NCI-H187 treated with DMSO at 0.1 percent for 48 hours (cell line): ENCODE measurements at places on chromosomes 1 and 21.

- DNase-seq: no peak
These were observed 68.7 kb downstream of the TEX35 start for GRCh38 chr1:178581351-178582303.

DNA sequence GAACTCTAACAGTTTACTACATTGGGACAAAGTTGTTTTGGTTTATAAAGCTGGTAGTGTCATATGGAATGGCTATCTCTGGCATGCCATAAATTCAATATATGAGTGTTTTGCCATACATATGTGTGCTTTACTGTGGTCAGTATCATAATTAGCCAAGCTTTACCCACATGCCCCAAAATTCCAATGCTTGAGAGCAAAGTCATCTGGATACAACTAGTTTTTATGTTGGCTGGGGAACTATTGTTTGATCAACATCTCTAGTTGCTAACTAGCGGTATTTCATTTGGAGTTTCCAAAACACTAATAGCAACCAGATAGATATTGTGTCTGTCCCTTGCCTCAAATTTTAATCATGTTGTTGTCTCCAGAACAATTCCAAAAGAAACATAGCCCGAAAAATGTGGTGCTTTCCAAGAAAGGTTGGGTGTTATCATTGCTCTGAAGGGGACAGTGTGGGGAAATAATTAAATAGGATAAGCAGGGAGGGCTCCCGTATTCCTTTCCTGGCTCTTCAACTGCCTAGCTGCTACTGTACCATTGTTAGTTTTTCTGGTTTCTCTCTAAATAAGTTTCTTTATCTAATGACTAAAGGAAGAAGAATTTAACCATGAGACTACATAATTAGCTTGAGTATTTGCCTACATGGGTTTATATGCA, 136.1 kb downstream of the TGFB2 start:
- DNase-seq: no peak

- no peak for DNase-seq
These were observed 176.3 kb downstream of the AJAP1 start for GRCh38 chr1:4830707-4831106.

- no peak for DNase-seq
These were observed 109.5 kb upstream of the GRIK3 start for GRCh38 chr1:37143800-37144199.

- no peak for DNase-seq
These were observed 19.7 kb upstream of the CCDC27 start for GRCh38 chr1:3732434-3733093.

DNA sequence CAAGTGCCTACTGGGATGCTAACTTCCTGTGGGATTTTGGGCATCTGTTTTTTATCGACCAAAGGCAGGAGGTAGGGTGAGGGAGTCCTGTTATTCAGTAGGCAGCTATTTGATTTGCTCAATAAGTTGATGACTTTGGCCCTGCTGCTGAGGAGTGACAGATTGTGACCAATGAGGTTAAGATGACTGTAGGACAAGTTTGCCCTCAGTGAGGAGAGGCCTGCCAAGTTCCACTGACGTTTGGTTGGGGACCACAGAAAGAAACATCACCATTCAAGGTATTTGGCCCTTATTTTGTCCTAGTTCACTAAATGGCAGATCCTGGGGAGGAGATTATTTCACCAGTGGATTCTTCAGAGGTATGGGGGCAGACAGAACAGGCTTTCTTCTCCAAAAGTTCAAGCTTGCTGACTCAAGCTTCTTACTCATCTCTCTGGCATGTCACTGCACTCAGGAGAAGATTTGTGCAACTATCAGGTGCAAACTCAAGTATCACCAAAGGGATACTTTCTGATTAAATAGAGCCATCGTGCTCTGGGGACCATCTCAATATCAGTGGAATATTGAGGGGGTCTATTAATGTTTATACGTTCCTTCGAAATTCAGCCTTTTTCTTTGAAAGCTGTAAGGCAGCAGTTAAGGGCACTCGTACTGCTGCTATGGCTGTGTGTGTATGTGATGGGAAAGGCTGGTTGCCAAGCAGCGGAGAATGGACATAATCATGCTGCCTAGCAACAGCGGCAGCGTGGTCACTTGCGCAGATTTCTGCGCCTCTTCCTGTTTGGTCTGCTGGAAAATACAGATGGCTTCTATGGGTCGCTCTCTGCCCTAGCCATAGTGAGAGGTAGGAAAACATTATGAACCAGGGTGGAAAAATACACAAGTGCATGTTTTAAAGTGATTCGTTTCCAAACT, 78.7 kb downstream of the PBX1 start:
- no peak for DNase-seq

GRCh38 chr1:59528900-59529299, 232.0 kb downstream of the FGGY start:
- no peak for DNase-seq

DNA sequence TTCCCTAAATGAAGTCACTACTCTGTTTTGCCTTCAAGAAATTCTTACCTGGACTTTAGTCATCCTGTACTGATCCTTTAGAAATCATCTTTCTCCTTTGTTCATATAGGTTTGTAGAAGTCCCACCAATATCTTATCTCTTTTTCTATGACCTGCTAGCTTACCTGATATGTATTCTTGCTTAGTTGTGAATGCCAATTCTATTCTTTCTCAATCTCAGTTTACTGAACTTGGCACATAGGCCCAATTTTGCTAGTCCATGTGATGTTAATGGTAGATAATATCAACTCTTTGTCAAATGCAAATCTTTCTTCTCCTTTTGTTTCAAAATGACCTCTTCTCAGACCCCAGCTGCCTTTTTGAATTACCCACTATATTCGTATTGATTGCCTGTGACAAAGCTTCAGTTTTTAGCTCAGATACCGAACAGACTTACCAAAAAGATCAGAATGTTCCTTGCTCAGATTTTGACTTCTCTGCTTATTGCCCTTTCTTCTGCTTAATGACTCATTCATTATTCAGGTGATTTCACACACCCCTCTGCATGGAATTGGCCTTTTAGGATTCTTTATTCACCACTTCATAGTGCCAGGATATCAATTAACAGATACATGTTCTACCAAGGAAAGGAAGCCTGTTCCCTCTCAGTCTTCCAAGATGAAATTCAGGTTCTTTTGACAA, 20.6 kb downstream of the IPO9 start:
- DNase-seq: no peak

GRCh38 chr1:57272150-57272549, 151.7 kb downstream of the DAB1 start:
- no peak for DNase-seq

DNA sequence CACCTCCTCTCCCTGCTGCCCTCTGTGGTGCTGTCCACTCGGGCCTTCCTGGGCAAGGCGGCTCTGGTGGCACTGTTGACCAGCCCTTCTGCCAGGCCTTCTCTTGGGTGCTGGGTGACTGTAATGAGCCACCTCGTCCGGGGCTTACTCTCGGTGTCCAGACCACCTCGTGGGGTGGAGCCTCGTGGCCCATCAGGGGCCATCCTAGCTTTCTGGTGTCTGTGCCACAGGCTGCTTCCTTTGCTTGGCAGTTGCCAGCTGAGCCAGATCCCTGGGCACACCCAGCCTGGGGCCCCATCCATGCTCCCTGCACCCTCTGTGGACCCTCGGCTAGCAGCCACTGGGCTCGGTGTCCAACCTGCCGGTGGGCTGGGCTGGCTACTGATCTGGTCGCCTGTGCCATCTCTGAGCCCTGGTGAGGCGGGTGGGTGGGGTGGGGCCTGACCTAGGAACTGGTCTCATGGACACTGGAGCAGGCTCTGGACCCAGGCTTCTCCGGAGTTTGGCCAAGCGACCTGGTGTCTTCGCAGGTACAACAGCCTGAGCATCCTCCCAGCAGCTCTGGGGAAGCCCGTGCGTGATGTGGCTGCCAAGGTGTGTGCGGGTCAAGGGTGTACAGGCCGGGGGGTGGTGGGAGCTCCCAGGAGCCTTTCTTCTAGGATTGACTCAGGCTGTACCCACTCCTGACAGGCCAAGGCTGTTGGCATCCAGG, 1.4 kb downstream of the PRXL2B start:
- no peak for DNase-seq

DNA sequence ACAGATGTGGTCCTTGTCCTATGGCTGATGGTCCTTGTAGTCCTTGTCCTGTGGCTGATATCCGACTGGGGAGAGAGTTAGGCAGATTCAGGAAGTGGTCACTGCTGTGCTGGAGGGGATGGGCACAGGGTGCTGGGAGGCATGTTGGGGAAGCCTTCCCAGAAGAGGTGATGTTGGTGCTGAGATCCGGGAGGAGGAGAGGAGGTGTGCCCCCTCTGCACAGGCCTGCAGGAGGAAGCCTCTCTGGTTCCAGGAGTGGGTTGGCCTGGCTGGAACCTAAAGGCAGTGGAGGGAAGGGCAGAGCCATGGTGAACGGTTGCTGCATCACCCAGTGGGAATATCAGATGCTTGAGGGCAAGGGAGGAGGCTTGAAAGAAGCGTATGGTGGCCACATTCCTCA, 14.7 kb downstream of the COQ8A start:
- DNase-seq: no peak

GRCh38 chr1:36562181-36562685, 79.5 kb upstream of the CSF3R start:
- DNase-seq: no peak

- no peak for DNase-seq
These were observed 28.9 kb upstream of the LYPLAL1 start for GRCh38 chr1:219144658-219145315.

DNA sequence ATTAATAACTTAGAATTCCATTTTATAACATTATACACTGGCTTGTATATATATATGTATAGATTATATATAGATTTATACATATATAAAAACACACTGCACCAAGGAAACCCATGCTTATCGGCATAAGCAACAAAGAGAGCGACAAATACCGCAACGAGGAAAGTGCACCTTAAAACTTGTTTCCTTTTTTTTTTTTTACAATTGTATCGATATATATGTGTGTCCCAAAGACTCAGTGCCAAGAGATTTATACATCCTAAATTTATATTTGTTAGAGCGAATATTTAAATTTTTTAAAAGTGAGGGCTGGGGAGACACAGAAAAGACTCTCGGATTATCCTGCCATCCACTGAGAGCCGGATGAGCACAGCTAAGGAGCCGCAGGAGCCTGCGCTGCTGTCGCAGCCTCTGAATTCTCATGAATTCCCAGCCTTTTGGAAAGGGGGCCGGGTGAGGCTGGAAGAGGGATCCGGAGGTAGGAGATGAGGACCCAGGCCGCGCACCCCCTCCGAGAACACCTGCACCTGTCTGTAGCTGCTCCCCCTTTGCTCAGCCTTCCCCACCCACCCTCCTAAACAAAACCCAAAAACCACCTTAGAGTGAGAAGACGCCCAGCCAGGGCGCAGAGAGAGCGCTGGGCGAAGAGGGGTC, 5.2 kb downstream of the DMRTA2 start:
- DNase-seq: no peak

DNA sequence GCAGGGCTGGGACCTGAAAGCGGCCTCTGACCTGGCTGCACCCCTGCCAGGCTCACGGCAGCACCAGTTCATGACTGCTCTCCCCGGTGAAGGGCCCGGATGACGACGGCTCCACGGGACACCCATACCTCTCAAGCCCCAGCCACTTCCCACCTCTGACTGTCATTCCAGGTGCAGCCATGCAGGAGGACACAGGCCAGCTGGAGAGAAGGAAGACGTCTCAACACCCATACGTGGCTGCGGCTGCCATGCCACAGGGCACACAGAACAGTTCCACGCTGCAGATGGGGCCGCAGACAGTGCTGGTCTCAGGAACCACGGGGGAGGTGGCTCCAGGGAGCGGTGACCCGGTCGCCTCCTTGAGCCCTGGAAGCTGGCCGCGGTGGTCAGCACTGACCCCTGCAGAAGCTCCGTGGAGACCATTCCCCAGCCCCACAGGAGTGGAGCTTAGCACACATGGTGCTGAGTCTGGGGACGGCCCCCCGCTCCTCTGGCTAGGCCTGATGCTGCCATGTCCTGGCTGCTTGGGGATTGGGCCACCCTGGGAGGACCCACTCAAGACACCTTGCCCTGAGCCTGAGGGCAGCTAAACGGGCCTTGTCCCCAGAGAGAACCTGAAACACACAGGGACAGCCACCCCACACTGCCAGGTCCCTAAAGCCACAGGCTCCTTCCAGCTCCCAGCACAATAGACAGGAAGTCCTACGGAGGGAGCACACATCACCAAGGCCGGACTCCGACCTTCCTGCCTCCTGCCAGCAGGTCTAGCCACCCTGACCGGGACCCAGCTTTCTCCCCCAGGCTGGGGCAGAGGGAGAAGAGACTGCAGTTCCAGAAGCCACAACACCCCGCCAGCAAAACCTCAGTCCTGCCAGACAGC, 8.6 kb downstream of the WNT9A start:
- no peak for DNase-seq

- no peak for DNase-seq
These were observed 98.9 kb upstream of the IRF2BP2 start for GRCh38 chr1:234708700-234709395.

GRCh38 chr1:90957497-90957896, 64.3 kb downstream of the ZNF644 start:
- DNase-seq: no peak

GRCh38 chr1:901108-901859, 22.4 kb upstream of the SAMD11 start:
- no peak for DNase-seq

DNA sequence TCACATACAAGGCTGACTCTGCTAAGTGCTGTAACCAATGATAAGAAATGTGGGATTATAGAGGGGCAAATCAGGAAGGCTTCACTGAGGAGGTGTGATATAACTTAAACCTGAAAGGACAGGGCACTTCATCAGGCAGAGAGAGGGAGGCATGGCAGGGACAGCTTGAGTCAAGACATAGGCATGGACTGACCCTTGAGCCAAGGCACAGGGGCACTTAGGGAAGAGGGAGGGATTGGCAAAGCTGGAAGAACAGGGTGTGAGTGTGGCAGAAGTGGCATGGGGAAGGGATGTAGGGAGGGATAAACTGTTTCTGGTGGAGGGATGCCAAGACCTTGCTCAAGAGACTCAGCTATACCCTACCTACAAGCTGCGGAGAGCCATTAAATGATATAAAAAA, 81.3 kb downstream of the PLXNA2 start:
- DNase-seq: no peak

DNA sequence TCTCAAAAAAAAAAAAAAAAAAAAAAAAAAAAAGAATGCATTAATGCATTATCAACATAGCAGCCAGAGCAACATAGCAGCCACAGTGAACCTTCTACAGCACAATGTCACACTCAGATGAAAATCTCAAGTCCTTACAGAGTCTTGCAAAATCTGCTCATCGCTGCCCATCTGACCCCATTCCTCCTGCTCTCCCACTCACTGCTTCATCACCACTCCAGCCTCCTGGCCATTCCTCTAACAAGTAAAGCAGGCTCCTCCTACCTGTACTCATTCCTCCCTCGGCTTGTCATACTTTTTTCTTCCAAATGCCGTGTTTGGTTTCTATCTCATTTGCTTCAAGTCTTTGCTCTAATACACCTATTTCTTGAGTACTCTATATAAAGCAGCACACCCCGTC, 29.5 kb downstream of the BRINP2 start:
- no peak for DNase-seq
